Activated naive CD4-positive, alpha-beta T cell treated with anti-CD3 and anti-CD28 coated beads, Interleukin-2, amount 50 U/mL, for 72 hours (primary cell): ENCODE measurements at places on chromosomes 2 and 18.

- DNase-seq, result no peak
These were observed 82.4 kb downstream of the BCL2 start for GRCh38 chr18:63236921-63237846.

- DNase-seq, result no peak
These were observed 42.6 kb downstream of the NEB start for GRCh38 chr2:151691631-151692030.

DNA sequence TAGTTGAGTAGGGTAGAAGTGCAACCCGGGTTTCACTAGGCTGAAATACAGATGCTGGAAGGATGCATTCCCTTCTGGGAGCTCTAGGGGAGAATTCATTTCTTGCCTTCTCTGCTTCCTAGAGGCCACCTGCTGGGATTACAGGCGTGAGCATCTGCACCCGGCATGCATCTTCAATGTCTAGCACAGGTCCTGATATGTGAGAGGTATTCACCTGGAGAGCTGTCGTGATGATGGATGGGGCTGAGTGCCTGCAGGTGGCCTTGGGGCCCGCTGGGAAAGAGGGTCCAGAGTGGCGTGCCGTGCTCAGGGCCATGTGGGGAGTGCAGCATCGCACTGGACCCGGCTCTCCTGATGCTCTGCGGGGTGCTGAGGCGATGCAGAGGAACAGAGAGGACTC, 6.6 kb upstream of the NTSR2 start:
- DNase-seq, result no peak

DNA sequence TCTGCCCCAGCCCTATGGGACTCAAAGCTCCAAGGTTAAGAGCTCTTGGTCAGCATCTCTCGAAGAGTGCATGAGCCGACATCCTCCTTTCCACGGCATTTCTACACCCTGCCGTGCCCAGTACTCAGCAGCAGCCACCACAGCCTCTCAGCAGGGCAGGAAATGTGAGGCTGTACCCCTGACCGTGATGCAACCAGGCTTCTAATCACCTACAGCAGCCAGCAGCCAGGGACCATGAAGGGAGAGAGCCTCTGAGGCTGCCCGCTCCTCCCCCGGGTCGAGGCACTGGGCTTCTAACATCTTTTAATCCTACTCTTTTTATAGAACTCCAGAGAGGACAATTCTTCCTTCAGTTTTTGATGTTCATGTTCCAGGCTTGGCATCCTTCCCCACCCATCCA, 6.5 kb downstream of the CYS1 start:
- no peak for DNase-seq

DNA sequence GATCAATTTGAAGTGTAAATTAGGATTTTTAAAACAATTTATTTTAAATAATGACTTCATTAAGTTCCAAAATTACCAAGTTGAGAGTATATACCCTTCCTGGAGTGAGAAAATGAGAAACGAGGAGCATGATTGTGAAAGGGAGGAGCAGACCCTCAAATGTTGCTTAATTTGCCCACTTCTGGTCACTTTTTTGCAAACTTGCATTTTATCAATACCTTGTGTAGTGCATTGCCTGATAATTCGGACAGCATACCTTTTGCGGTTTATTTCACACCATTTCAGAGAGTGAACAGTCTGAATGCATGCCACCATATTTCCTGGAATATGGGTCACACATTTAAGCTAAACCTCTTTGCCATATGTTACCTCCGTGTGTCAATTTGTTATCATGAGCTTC, 669.7 kb downstream of the RNF144A start:
- no peak for DNase-seq

GRCh38 chr2:6771634-6772611, 93.8 kb downstream of the CMPK2 start:
- DNase-seq, result no peak

DNA sequence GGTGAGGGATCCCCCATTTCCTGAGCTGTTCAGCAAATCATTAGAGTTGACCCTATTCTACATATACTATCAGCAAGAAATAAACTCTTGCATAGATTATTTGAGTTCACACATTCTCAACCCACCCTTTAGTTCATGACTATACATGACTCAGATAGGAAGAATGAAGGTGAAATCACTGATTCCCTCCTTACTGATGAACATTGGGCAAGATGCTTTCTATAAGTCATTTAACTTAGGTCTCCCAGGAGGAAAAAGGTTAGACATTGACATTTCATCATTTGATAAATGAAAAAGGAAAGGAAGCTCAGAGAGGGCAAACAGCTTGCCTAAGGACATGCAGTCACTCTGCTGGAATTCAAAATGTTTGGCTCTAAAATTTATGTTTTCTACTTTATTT, 408.0 kb downstream of the TMEM182 start:
- no peak for DNase-seq

GRCh38 chr2:134235510-134236144, 18.2 kb upstream of the MGAT5 start:
- DNase-seq, result no peak

DNA sequence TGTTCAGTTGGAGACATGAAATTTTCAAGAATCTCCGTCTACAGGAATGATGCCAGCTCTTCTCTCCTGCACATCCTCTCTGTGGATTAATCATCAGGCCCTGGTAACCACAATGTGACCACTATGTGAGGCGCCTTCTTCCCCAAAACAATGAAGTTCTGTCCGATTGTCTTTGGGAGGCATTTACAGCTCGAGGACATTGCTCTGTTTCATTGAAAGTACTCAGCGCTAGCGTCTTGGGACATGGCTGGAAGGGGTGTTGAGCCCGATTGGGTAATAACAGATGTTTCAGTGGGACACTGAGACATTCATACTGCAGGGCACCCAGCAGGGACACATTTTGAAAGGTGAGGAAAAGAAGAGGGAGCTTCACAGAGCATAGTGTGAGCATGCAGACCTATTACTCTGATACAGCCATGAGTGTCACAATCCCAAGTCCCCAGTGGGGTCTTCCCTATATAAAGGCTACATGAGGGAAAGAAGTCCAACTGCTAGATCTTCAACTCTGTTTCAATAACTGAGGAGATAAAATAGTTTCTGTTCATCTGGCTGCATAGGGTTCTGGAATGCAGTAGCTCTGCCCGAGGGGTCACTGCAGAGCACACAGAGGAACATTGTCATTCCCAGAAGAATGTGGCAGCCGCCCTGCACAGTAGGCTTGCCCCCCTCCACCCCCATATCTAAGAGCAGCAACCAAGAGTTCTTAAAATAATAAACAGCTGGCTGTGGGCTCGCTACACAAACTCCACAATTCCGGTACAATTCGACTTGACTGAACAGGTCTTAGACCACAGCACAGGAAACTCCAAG, 237.3 kb downstream of the OSR1 start:
- no peak for DNase-seq

- DNase-seq, result no peak
These were observed 49.6 kb downstream of the CPS1 start for GRCh38 chr2:210606001-210606400.

GRCh38 chr2:165634855-165635254, 159.2 kb downstream of the GALNT3 start:
- no peak for DNase-seq

- DNase-seq, result no peak
These were observed 80.8 kb downstream of the ANKRD44 start for GRCh38 chr2:197229509-197230443.

DNA sequence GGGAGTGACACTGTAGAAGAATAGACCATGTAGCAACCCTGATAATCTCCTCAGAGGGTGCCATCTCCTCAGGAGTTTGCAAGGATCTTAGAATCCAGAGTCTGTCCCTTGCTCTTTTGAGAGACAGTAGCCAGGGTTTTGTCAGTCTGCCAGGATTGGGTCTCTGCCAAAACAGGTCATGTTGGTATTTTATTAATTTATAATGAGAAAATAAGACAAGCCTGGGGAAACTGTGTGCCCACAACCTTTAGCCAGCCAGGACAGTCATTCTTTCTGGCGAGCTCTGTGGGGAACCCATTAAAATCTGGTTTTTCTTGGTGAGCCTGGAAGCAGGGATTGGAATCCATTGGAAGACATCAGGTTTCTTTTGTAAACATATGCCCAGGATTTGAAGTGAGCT, 78.6 kb downstream of the PTPRM start:
- no peak for DNase-seq

DNA sequence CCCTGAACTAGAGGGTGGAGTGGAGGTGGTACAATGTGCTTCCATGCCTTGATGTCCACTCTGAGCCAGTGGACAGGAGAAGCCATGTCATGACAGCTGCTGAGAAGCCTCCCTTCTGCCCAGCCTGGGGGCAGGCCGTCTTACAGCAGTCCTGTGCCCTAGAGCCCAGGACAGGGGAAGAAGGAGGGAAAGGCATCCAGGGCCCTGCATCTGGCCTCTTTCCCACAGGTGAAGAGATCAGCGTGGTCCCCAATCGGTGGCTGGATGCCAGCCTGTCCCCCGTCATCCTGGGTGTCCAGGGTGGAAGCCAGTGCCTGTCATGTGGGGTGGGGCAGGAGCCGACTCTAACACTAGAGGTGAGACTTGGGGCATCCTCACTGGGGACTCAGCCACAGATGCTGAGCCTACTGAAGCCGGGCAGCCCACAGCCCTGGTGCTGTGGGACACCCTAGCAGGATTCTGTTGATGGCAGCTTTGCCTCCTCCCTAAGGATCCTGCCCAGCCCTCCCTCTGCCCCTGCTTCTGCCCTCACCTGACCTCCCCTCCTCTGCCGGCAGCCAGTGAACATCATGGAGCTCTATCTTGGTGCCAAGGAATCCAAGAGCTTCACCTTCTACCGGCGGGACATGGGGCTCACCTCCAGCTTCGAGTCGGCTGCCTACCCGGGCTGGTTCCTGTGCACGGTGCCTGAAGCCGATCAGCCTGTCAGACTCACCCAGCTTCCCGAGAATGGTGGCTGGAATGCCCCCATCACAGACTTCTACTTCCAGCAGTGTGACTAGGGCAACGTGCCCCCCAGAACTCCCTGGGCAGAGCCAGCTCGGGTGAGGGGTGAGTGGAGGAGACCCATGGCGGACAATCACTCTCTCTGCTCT, 3.1 kb downstream of the IL36RN start:
- no peak for DNase-seq

GRCh38 chr18:60082790-60083189, 183.0 kb downstream of the PMAIP1 start:
- no peak for DNase-seq

GRCh38 chr2:229530434-229530833, 183.9 kb downstream of the DNER start:
- no peak for DNase-seq

- DNase-seq, result no peak
These were observed 25.5 kb upstream of the GNAL start for GRCh38 chr18:11663439-11664029.
